CD4-positive, alpha-beta T cell treated with Interleukin-6 for 4 hours (primary cell): ENCODE measurements at places on chromosomes 7 and 10.
A peak's percentile ranks its signal among the peaks of the same experiment; 100 is the strongest.

- DNase-seq, result no peak
These were observed 39.6 kb upstream of the KCND2 start for GRCh38 chr7:120233338-120233737.

DNA sequence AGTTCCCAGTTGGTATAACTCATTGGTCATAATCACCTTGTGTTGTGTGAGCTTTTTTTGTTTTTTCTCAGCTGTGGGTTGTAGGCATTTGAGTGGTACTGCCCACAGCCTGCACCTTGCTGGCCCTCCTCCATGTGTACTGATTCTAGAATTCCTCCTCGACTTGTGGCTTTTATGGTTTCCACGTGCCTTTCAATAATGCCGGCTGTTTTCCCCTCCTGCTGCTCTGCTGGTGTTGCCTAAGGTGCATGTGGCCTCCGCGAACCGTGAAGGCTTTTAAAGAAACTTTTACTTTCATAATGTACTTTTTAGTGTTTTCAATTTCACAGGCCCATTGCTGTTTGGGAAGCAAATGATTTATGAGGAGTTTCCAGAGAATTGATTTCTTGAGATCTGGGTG is 518.0 kb downstream of the REEP3 start:
- no peak for DNase-seq

DNA sequence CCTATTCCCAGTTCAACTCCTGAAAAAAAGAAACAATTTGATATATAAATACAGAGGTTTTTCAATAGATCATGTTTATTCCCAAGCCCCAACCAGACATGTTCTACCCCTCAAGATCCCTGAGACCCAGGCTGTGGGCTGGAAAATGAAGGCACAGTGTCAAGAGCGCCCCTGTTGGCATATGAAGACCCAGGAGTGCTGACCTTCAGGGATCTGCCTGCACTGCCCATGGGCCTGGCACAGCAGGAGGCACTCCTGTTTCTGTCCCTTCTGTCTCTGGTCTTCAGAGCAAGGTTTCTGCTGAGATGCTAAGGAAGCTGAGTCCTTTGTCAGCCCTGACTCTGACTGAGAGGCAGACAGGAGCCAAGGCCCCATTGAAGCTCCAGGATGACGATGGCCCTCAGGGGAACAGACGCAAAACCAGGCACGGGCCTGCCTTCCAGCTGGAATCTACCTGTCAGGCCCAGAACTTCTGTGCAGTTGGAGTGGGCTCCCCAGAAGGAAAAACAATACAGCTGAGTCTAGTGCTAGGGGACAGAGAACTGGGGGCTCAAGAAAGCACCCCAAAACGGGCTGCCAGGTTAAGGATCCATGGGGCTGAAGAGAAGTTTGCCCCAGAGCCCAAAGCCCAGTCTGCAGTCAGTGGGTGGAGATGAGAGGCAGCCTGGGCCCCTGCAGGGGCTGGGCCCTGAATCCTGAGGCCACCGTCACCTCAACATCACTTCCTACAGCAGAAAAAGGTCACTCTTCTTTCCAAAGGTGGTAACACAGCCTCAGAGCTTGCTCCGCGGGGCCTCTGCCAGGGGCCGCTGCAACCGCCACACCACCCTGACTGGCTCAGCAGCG is 6.7 kb upstream of the AIFM2 start:
- DNase-seq, result no peak

GRCh38 chr10:31926160-31926559 is 2.5 kb downstream of the ARHGAP12 start:
- DNase-seq, result no peak

DNA sequence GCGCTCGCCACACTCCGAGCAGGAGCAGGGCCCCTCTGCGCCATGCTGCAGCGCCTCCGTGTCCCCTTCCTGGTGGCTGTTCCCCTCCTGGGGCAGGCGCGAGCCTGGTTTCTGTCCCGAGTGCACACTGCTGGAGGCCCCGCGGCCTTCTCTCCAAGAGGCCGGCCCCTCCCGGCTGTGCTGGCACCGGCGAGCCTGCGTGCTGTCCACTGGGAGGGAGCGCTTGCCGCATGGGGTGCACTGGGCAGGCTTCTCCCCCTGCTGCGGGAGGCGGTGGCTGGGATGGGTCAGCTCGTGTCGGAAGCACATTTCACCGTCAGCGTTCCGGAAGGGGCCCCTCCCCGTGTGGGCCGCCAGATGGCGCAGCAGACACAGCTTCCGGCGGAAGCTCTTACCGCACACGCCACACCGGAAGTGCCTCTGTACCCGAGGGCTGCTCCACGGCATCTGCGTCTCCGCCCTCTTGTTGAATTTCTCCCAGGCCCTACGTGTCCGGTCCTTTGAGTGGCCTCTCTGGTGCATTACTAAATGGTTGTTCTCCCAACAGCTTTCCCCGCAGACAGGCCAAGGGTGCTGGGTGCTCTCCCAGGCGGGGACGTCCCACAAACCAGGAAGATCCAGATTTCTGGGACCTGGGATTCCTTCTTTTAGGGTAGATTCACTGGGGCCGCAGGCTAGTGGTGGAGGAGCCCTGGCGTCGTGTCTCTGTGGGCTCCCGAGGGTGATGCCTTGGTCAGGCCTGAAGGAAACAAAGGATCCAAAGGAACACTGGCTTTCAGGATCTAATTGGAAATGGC is 18.7 kb downstream of the ZNF786 start:
- DNase-seq, result peak; percentile 63

DNA sequence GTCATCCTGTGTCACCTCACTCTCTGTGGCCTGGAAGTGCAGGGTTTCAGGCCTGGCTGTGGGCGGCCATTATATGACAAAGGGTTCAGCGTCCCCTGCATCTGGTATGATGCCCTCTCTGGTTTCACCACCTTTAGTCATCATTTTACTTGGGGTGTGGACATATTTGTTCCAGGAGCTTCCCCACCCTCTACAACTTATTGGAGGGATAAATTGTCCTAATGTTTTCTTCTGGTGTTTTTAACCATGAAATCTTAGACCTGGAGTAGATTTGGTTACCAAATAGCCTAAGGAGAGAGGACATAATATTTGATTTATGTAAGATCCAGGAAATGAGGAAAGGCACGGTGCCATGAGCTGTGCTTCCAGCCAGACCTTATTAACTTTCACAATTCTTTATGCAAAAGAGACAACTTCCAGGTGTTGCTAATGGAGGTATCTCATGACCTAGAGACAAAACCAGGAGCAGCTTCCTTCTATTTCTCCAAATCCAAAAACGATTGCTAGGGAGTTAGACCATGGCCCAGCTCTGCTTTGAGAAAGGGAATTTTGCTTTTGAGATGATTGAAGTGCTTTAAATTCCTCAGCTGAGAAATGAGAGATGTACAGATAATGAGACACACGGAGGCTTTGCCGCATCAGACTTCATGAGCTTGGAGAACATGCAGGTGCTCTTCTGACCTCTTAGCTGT is 20.9 kb downstream of the WBP1L start:
- DNase-seq, result no peak
